ENCODE measurements at places on chromosomes 2 and 18.

- DNase-seq = peak; percentile 52
These were observed 5.5 kb downstream of the RNPEPL1 start for GRCh38 chr2:240573516-240574385.

GRCh38 chr2:46448641-46449040 lies 30.7 kb upstream of the TMEM247 start:
- DNase-seq = no peak

GRCh38 chr2:186105016-186105724 lies 366.6 kb downstream of the FSIP2 start:
- DNase-seq = no peak

GRCh38 chr18:77147418-77147852 lies 14.9 kb upstream of the MBP start:
- no peak for DNase-seq

GRCh38 chr2:241279413-241279812 lies 36.1 kb downstream of the HDLBP start:
- DNase-seq = no peak

- DNase-seq = no peak
These were observed 509.9 kb upstream of the VRK2 start for GRCh38 chr2:57536535-57537231.

DNA sequence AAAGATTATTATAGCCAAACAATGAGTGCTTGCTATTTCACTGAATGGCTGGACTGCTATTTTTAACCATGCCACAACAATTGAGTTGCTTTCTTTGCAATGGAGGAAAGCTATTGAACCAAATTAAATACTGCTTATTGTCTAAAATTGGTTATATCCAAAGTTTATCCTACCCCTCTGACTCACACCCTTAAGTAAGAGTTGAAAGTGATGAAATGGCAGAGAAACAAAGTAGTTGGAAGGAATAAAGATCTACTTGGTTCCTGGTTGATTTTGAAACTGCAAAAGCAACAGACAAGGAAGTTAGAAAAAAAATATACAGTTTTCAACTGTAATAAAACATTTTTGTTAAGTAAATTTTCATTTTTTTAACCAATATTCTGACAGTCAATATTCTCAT lies 47.5 kb downstream of the EML4 start:
- DNase-seq = no peak

- no peak for DNase-seq
These were observed 23.7 kb upstream of the COL5A2 start for GRCh38 chr2:189203177-189203799.

GRCh38 chr2:54871457-54872107 lies 148.1 kb downstream of the EML6 start:
- no peak for DNase-seq

DNA sequence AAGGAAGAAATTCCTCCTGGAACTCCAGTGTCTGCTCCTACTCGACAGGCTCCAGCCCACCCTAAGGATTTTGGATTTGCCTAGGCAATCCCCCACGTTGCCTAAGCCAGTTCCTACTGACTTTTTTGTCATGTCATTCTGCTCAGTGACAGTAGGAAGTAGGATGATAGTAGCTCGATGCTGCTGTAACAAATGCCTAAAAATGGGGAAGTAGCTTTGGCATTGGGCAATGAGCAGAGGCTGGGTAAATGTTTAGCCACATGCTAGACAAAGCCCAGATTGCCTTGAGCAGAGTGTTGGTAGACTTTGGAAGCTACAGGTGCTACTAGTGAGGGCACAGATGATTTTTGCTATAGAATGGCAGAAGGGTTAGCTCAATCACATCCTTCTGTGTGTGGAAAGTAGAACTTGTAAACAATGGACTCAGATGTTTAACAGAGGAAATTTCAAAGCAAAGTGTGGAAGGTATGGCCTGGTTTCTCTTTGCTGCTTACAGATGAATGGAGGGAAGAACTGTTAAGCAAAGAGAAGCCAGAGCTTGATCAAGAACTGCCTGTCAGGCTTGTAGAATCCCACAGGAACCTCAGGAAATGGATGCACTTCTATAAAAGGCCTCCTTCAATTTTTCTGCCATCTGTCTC lies 154.8 kb downstream of the RNF144A start:
- DNase-seq = no peak

DNA sequence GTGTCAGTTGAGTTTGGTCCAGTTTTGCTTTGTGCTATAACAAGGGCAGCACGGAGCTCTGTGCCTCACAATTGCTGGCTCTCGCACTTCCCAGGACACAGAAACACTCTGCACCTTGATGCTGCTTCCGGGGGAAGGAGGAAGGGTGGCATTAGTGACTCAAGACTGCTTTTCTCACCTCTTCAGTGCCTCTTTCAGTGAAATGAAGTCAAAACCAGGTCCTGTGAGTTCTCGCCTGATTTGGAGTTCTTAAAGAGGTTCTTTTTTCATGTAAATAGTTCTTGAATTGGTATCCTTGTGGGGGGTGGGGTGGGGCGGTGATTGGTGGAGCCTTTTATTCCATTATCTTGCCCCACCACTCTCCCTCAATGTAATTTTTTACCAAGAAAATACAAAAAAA lies 91.5 kb upstream of the MYT1L start:
- DNase-seq = no peak

DNA sequence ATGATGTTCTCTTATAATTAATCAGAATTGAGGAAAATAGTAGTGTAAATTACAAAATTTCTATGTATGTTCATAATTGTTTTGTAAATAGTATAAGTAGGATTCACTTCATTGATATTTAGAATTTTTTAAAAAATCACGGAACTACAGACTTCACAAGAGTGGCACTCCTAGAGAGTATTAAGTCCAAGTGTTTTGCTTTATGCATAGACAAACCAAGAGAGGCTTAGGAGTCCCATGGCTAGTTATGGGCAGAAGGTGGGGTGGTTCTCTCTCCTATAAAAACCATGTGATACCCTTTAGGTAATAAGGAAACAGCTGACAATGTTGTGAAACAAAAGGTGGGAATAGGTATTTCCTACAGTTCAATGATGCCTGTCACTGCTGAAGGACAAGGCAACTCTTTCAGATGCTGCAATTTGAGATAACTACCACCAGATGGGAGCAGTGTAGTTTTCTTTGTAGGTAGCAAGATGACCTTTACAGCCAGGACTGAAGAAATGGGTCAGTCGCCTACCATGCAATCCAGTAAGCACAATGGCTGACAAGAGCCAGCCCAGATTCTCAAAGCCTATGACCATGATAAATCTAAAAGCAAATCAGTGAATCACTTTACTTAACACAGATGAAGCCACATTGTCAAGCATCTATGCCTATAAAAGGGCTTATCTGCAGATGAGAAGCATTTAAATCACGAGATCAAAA lies 83.9 kb downstream of the AAK1 start:
- DNase-seq = no peak

- DNase-seq = no peak
These were observed 38.4 kb downstream of the PPM1B start for GRCh38 chr2:44207102-44207501.

DNA sequence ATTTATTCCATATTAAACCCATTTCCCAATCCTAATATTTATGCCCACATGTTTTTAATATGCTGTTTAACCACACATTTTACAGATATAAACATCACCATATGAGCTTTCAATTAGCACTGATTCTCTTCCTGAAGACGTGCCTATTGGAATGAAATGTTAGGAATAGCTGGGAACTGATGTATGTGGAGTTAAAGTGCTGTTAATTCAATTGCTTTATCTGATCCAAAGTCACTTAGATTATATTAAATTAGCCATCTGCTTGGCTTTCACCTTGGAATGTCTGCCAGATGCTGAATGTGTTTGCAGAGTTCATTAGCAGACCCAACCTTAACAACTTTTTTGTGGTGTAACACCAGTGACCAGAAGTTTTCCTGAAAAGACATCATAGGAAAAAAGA lies 942.9 kb upstream of the KLHL29 start:
- no peak for DNase-seq

DNA sequence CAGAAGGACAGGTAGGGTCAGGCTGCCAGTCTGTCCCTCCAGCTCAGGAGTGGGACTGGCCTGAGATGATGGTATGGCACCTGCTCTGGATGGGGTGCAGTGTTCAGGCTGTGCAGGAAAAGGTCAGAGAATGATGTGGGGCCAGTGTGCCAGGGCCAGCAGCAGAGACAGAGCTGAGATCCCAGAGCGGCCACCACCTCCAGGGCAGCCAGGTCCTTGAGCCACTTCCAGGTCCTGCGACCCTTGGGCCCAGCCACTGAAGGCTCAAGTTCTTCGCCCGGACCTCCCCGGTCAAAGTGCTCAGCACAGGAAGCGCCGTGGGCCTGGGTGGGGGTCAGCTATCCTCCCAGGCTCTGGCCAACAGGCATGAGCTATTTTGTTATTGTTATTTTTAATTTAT lies 12.1 kb upstream of the ARMC9 start:
- DNase-seq = no peak

DNA sequence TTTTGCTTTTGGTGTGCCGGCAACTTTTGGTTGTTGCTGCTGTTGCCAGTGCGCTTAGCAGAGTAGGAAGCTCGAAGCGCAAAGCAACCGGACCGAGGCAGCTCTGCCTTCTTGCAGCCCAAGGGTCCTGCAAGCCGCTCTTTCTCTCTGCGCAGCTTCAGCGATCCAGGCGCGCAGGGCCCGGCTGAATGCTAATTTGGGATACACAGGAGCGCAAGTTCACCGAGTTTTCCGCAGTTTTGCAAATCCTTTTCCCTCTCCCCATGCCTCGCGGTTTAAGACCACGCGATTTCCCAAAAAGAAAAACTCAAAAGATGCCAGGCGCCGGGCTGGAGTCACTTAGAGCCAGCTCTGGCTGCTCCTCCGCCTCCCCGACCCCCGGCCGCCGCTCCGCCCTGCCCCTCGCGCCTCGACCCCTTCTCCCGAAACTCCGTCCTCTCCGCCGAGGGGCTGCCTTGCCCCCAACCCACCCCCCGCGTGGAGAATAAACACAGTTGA lies 13.5 kb upstream of the SIX3 start:
- DNase-seq = no peak

DNA sequence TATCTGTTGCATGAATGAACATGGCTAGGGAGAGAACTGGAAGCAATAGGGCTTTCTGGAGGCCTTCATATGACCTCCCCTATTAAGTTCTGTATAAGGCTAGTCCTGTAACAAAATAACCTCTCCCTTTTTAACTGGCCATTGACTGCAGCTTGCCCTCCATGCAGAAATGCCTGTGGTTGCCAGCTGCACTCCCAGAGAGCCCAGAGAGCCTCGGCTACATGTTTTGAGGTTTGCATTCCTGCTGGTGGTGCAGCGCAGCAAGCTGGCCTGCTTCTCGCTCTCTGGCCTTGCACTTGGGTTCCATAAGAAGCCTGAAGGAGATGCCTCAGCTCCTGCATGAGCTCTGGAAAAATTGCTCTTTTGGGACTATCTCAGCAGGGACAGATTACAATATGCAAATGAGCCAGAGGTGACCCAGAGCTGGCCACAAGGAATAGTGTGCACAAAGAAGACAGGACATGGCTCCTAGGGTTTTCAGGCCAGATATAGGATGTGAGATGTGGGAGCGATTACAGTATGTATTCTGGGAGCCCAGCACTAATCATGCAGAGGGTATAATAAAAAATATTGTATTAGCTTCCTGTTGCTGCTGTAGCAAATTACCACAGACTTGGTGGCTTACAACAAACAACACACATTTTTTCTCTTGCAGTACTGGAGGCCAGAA lies 186.7 kb downstream of the INSIG2 start:
- DNase-seq = no peak

DNA sequence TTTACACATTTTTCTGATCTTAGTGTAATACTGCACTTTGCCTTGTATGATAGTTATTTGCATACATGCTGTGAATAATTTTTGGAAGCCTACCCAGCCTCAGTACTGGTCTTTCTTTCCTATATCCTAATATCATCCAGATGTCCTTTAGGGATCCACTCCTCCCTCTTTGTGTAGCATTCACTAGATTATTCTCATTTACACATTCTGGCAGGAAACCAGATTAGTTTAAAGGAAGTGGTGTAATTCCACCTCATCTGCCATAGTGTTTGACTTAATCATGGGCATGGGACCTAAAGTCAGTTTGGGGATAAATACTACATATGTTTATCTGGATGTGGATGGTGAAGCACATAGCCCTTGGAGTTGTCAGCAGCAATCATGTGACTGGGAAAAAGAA lies 444.9 kb upstream of the MAP2 start:
- no peak for DNase-seq

DNA sequence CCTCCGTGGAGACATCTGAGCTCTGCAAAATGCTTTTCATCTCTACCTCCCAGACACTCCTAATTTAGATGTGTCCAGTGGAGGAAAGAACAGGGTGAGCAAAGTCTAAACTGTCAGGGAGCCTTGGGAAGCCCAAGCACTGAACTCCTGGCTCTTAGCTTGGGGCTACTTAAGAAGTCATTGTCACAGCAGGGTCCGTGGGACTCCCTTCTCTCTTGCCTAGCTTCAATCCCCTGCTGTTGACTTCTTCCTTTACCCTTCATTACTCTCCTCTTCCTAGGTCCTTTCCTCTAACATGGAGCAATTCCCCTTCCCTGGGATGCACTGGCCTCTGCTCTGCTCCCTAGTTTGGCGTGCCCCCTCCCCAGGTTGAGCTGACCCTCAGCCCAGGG lies 3.4 kb downstream of the OSR1 start:
- no peak for DNase-seq

DNA sequence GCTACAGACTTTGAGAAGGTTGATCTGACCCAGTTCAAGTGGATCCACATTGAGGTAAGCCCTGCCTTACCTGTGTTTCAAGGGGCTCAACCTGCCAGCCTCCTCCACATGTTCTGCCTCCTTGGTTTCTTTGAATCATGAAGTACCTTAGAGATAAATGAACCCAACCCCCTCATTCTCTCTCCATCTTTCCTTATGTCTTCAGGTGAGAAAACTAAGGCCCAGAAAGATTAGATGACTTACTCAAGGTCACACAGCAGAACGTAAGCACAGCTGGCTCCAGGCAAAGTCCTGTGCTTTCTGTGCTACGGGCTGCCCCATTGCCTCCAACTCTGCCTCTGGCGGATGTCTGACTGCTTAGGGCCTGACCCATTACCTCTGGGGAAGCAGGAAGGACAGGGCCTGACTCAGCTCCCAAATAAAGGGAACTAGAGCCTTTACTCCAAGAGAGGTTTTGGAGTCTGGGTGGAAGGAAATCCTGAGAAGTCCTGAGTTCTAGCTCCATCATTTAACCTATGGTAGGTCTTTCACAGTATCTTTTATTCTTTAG lies 10.3 kb downstream of the KHK start:
- peak; percentile 44 for DNase-seq

DNA sequence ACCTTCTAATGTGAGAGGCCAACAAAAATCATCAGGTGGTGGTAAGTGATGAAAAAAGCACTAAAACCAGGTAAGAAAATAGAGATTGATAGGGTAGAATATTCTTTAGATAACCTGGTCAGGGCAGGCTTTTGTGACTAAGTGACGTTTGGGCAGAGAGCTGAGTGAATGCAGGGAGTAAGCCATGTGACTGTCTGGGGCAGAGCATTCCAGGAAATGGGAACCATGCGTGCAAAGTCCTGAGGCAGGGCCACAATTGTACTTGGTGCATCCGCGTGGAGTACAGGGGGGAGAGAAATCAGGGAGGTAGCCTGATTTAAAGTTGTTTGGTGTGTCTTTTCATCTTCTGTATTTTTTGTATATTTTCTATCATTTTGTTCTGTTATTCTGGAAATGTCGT lies 102.5 kb downstream of the LYPD6B start:
- DNase-seq = no peak
